Stimulated activated CD8-positive, alpha-beta memory T cell treated with anti-CD3 and anti-CD28 coated beads, Interleukin-4, amount 100 ng/mL, for 4 hours (primary cell): ENCODE measurements at places on chromosomes 1 and 21.

DNA sequence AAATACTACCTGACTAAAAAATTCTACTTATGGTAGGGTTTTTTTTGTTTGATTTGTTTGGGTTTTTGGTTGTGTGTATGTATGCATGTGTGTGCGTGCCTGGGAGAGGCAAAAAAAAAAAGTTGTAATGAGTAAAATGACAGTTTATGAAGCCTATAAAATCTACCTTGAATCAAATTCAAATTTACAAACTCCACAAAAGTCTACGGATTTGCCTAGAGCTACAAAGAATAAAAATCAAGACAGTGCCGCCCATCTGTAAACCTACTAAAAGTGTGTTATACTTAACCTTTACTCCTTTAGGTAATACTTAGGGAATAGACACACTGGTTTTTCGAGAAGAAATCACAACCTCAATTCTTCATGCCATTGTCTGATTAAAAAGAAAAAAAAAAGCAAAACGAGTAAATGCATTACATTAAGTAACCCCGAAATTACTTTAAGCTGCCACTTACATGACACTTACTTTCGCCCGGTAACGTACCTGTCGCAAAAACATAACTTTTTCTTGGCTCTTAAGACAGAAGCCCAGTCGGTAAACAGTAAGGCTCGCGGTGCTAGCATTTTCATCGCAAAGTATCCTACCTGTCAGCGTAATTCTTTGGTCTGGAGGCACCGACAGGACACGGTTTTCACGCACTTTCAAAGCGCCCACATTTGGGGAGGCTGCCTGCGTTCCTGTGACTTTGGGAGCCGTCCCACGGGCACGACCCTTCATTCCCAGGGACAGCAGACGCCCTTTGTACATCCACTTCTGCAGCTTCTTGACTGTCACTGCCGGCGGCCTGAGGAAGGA lies 951 bp downstream of the SYDE2 start:
- DNase-seq = no peak

DNA sequence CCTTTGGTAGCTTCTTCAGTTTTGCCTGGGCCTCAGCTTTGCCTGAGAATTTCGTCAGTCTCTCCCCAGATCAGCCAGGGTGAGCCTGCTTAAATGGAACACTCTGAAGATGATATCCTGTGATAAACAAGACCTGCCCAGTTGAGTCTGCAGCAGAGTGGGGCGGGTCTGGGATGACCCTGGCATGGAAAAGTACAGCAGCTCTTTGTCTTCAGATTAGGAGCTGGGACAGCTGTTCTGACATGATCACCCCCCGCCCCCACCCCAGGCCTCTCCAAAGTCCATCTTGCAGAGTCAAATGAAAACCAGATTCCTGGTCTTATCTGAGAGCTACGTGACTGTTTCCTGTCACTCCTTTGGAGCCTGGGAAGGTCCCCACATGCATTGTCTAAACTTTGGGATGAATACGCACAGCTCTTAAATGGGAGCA lies 2.2 kb upstream of the TMEM51 start:
- no peak for DNase-seq

GRCh38 chr1:227709451-227709850 lies 25.7 kb downstream of the JMJD4 start:
- no peak for DNase-seq

GRCh38 chr1:41642922-41643821 lies 158.7 kb upstream of the EDN2 start:
- DNase-seq = no peak

- no peak for DNase-seq
These were observed 585 bp upstream of the GLRX2 start for GRCh38 chr1:193105821-193106177.

DNA sequence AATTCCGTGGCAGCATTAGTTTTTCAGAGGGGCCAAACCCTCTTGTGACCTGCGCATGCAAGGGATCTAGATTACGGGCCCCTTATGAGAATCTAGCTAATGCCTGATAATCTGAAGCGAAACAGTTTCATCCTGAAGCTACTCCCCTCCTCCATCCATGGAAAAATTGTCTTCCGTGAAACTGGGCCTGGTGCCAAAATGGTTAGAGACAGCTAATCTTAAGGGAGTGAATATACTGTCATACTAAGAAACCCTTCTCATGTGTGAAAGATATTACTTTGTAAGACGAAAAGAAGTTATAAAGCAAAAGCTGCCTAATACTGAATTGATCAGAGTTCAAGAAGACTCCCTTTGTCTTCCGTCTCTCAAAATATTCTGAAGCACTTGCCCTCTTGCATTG lies 166.3 kb downstream of the DUSP10 start:
- no peak for DNase-seq

- DNase-seq = no peak
These were observed 542 bp downstream of the EIF2B3 start for GRCh38 chr1:44985747-44986359.

GRCh38 chr1:76293831-76294230 lies 219.3 kb downstream of the ST6GALNAC3 start:
- no peak for DNase-seq

GRCh38 chr1:22828484-22829308 lies 118.1 kb downstream of the EPHB2 start:
- no peak for DNase-seq

DNA sequence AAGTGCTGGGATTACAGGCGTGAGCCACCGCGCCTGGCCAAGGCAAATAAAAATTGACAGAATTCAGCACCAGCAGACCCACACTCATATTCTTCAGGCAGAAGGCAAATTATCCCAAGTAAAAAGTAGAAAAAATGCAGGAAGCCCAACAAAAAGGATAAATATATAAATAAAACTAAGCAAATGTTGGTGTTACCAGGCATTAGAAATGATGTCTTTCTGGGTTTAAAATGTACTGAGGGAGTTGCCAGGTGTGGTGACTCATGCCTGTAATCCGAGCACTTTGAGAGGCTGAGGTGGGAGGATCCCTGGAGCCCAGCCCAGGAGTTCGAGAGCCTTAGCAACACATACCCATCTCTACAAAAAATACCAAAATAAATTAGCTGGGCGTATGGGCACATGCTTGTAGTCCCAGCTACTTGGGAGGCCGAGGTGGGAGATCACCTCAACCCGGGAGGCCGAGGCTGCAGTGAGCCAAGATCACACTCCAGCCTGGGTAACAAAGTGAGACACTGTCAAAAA lies 6.3 kb downstream of the INTS11 start:
- DNase-seq = no peak

- DNase-seq = no peak
These were observed 4.2 kb upstream of the RAP1GAP start for GRCh38 chr1:21673277-21673780.

GRCh38 chr21:25370311-25370744 lies 237.0 kb downstream of the MRPL39 start:
- DNase-seq = no peak

GRCh38 chr1:94899756-94900155 lies 27.2 kb downstream of the CNN3 start:
- DNase-seq = no peak

DNA sequence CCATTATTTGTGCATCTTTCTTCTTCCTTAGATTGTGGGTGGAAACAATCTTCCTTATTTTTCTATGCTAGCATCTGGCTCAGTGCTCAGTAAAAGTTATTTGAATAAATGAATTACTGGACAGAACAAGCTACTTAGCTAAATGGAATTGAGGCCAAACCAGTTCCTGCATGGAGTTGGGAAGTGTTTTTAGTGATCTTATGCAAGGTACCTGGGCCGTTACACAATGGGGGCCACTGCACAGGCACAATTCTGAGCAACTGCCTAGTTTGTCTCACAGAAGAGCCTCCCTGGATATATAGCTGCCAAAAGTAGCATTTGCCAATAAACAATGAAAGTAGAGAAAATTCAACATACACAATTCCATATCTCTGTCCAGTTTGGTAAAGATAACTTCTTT lies 27.0 kb upstream of the SERBP1 start:
- DNase-seq = no peak

DNA sequence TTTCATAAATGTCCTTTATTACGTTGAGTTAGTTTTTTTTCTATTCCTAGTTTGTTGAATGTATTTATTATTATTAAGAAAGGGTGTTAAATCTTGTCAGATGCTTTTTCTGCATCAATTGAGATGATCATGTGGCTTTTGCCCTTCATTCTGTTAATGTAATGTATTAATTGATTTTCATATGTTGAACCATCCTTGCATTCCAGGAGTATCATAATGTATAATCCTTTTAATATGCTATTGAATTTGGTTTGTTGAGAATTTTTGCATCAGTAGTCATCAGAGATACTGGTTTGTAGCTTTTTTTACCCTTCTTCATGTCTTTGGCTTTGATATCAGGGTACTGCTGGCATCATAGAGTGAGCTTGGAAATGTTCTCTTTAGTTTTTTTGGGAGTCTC lies 100.0 kb downstream of the POFUT2 start:
- no peak for DNase-seq

DNA sequence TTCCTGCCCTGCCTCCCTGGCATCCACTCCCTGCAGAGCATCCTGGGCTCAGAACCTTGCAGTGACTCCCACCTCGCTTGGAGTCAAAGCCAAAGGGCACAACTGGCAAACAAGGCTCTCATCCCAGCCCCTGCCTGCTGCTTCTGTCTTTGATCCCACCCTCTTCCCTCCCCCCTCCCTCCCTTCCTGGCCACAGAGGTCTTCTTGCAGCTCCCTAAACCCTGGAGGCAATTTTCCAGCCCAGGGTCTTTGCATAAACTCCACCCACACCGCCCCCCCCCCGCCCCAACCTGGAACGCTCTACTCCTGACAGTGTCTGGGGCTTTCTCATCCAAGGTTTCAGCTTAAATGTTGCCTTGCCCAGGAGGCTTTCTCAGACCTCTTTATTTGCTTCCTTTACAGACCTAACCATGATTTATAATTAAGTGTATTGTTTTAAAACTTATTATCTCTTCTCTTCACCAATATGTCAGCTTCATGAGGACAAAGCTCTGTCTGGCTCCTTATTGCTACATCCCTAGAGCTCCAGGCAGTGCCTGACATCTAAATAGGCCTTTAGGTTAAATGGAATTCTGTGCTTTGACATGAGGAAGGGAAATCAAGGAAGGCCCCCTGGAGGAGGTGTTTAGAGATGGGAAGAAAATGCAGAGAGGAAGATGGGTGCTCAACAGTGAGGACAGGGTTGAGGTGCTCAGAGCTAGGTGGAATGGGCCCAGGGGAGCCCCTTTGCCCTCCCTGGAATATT lies 37.7 kb upstream of the PADI1 start:
- no peak for DNase-seq
